ENCODE measurements at places on chromosomes 11 and 22. TPM values are rescaled to one million over a fixed set of nuclear protein-coding genes. Genes with fewer than 3 reads are reported as not detected.

The SLC15A3 gene
- 8.7 TPM for total RNA-seq

The PGGHG gene
- total RNA-seq: 115 TPM

- DNase-seq: no peak
Observed at GRCh38 chr22:17512960-17513359, 50.3 kb upstream of the SLC25A18 start.

DNA sequence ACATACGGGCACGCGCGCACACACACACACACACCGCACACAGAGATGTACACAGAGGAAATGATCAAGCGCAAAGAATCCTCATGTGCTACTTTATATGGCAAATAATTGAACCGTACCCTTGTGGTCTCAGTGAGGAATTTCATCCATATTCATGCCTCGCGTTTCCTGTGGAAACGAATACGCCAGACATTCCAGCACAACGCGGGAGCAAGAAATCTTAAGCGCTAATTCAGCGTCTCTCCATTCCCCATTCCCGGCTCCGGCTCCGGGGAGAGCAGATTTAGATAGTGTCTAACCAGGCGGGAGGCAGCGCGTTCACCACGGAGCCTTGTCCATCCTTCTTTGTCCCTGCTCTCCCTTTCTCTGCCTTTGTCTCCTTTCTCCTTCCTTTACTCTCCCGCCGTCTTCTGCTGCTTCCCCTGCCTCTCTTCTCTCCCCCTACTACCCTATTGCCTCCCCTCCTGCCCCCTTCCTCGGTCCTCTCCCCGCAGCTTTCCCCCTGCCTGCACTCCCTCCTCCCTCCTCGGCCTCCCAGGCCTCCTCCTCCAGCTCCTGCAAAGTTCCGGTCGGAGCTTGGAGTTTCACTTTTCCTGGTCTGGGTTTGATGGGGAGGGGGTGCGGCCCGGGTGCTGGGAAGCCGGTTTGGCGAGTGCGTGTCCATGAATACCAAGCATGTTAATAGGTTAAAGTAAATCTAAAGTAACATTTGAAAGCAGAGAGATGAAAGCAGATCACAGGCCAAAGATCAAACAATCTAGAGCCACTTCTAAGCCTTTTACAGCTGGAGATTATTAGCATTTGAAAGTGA, 579.3 kb downstream of the BUD13 start:
- no peak for DNase-seq

DNA sequence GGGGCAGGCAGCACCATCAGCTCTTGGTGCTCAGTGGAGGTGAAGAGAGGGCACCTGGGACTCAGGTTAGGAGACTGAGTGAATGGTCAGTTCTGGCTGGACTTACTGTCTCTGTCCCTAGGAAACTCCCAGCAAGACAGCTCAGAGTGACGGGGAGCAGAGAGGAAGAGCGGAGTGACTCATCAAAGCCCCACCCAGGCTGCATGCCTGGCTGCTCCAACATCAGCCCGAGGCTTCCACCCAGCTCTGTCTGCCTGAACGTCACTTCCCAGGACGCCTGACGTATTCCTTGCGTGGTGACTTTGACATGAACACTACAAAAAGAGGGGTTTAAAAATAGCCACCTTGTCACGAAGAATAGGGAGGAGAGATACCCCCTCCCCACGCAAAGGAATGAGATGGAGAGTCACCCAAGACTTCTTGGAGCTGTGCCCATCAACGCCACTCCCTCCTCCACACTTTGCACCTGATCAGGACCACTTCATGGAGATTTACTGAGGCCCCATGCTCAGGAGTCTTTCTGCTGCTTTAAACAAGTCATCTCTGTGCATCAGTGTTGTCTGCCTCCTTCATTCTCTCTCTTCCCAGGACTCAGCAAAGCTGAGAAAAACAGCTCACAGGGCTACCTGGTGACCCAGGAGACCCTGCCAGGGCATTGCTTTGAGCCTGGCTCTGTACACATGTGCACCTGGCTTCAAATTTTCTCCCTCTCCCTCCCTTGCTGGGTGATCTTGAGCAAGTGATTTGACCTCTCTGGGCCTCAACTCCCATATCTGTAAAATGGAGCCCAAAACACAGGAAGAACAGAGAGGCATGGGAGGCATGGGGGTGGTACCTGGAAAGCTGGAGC, 83.1 kb downstream of the MN1 start:
- peak; percentile 59 for DNase-seq

GRCh38 chr11:65377036-65377435, 5.4 kb downstream of the SLC25A45 start:
- DNase-seq: no peak

DNA sequence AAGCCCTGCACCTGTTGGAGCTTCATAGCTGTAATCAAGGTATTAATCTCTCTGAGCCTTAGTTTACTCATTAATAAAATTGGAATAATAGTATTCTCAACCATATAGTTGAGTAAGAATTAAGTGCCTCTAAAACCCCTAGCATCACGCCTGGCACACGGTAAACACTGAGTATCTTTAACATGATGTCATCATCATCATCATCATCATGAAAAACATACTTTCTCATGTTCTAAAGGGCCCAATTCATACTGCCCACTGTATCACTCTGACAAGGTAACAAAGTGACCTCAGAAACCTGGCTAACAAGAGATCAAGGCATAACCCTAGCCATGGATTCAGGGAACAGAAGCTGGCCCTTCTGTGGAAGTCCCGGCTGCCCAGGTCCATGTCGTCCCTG, 58.4 kb downstream of the KIRREL3 start:
- DNase-seq: no peak

GRCh38 chr11:44120169-44120568, 24.7 kb downstream of the EXT2 start:
- no peak for DNase-seq

DNA sequence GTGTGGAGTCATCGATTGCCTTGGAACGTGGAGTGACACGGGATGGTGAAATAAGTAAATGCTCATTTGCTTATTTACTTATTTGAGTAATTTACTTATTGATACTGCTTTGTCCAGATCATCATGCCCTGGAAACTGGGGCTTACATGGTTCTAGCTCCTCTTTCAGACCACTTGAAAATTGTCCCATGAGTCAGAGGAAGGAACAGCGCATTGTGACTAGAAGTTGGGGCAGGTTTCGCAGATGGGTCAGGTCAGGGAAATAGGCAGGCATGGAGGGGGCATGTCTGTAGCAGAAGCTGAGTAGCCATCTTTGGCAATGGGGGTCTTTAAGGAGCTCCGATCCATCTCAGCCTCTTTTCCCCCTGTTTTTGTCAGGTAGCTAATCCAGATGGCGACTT, 104.2 kb upstream of the SORL1-AS1 start:
- no peak for DNase-seq

- no peak for DNase-seq
Observed at GRCh38 chr11:83666149-83666548, 380.0 kb upstream of the CCDC90B start.

GRCh38 chr11:2713661-2714462, 14.1 kb upstream of the KCNQ1OT1 start:
- DNase-seq: no peak

DNA sequence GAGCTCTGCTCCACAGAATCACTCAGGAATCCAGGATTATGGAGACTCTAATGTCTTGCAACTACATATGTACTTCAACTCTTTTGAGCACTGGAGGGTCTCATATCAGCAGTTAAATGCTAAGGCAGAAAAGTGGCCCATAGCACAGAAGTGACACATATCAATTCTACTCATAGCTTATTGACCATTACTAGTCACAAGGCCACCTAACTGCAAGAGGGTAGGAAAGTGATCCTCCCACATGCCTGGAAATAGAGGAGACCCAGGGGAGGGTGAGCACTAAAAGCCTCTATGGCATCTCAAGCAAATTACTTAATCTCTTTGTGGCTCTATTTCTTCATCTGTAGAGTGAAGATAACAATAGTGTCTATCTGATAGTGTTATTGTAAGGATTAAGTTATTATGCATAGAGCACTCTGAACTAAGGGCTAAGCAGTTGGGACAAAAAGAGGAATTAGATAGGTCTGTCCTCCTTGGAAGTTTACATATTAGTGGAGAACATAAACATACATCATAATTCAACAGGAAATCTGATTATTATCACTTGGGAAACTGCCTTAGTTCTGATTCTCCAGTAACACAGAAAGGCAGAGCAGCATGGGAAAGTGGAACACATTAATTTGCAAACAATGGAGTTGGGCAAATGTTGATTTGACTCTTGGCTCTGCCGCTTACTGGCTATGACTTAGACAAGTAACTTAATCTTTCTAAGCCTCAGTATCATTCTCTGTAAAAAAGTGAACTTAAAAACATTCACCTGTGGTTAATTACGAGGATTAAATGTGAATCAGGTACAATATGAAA, 25.1 kb upstream of the USP47 start:
- no peak for DNase-seq

DNA sequence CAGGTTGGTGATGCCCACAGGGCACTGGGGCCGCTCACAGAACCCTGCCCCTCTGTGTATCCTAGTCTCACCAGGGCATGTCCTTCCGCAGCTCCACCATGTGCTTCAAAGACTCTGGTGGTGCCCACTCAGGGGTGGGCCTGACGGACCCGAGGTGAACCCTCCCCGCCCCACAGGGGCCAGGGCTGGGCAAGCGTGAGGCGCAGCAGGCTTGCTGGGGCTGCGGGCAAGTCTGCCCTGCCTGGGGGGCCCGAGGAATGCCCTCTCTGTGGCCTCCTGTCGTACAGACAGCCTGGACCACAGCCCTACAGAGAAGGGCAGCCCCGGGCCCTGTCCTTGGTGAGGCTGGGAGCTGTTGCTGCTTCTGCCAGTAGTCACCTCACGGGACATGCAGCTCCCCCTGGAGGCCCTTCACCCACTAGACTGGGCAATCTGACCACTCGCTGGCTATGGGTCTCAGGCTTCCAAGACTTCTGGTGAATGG, 40.2 kb downstream of the TBX1 start:
- DNase-seq: no peak

DNA sequence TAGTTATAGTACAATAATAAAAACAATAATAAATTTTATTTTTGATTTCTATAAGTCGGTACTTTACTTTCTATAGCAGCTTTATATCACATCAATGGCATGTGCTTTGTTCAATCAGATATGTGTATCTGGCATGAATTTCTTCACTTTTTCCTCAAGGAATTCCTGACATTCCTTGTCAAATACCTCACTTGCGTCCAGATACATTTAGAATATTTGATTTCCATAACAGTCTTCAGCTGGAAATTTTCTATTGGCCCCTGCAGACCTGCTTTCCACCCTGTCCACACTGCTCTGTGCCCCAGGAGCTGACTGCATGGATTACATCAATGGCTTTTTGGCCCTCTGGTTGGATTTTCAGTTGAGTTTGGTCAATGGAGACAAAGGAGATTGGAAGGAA, 93.2 kb downstream of the FAR1 start:
- DNase-seq: no peak

GRCh38 chr11:68413591-68413999, 47.0 kb upstream of the PPP6R3 start:
- DNase-seq: no peak

GRCh38 chr11:98260983-98261382, 759.8 kb upstream of the CNTN5 start:
- DNase-seq: no peak

DNA sequence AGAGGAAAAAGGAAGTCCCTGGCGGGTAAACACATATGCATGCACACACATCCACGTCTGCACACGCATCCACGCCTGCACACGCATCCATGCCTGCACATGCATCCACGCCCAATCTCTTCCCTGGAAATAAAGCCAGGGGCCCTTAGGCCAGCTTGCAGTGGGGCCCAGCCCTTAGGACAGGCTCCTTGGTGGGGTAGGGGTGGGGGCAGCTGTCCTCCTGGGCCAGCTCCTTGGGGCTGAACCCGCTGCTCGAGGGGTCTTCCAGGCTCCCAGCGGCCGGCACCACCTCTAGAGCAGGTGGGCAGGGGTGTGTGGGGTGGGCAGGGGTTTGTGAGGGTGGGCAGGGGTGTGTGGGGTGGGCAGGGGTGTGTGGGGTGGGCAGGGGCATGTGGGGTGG, 1.9 kb downstream of the C11orf21 start:
- DNase-seq: no peak

DNA sequence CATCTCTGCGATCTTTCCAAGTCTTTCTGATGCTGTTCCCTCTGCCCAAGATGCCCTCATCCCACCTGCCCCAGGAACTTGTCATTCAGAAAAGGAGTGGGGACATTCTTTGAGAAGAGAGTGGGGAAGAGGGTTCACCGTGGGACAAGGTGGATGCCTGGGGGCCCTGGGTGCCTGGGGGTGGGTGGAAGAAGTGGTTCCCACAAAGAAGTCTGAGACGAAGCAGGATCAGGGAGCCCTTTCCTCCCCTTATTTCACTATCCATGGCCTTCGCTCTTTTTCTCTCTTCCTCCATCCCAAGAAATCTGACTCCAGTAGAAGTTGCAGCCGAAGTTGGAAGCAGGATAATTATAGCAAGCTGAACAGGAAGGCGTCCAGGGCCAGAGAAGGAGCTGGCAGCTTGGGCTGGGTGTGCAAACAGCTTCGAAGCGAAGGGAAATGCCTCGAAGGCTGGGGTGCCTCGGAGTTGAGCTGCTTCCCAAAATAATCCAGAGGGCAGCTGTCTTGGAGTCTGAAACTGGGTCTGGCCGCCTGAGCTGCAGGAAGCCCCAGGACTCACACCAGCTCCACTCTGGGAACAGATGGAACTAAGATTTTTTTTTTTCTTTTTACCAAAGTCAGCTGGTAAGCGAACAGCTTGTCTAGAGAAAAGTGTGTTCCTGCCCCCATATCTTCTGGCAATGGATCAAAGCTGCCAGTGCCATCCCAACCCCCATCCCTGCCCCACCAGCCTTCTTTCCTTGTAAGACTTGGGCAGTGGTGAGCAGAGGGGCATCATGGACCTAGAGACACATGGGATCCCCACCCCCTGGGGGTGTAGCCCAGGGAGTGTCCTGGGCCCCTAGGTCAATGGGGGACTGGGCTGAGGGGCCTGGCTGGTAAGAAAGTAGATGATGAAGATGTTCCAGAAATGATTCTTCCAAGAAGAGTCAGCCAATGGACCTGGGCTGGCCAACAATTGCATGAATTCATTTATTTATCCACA, 31.5 kb downstream of the PARVG start:
- no peak for DNase-seq

DNA sequence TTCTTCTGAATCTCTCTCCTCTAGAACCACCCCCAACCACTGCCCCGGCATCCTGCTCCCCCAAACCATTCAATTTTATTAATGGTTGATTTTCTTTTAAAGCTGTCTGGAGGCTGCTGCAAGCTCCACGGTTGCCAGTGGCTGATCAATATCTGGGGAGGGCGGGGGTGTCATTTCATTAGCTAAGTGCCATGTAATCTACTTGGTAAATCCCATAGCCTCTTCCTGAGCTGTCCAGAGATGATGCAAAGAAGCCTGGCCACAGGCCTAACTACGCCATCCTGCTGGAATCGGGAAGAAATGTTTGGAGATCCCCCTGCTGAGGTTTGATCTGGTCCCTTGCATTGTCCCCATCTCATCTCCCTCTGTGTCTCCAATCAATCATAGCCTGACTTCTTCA, 440.1 kb downstream of the MIAT start:
- no peak for DNase-seq
